Suprapubic skin (tissue), 4 donors: ENCODE measurements at places on chromosomes 6 and 20.

- H3K36me3 ChIP-seq, result no peaks in the 10 kb centered on the region
- no peak overlapping the region for H3K4me3 ChIP-seq
- no peaks in the 10 kb centered on the region for H3K27me3 ChIP-seq
- no peak for DNase-seq
These were observed 311.2 kb downstream of the NRN1 start for GRCh38 chr6:5695260-5696245.

DNA sequence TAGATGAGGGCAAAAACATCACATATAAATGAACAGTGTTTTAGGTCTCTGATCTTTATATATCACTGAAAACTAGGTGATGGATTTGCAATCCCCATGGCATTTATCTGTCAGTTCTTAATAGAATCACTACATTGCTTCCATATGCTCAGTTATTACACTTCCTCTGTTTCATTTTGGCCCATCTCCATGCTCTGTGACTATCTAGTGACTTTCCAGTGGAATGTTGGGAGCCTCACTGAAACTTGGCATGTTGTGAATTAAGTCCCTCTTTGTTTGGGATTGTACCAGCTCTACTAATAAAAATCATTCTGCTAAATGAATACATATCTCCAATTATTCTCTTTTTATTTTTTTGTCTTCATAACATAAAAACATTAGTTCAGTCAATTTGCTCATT, 226.1 kb upstream of the CEP162 start:
- no peak overlapping the region for H3K4me3 ChIP-seq
- no peak overlapping the region for H3K27ac ChIP-seq
- no peak for DNase-seq
- no peaks in the 10 kb centered on the region for H3K4me1 ChIP-seq
- H3K27me3 ChIP-seq, result no peaks in the 10 kb centered on the region

- H3K4me3 ChIP-seq, result no peak overlapping the region
- no peaks in the 10 kb centered on the region for H3K36me3 ChIP-seq
- no peak for DNase-seq
- no peaks in the 10 kb centered on the region for H3K4me1 ChIP-seq
- no peak overlapping the region for H3K27ac ChIP-seq
- no peaks in the 10 kb centered on the region for H3K27me3 ChIP-seq
These were observed 38.9 kb upstream of the ENPP1 start for GRCh38 chr6:131768964-131769363.

DNA sequence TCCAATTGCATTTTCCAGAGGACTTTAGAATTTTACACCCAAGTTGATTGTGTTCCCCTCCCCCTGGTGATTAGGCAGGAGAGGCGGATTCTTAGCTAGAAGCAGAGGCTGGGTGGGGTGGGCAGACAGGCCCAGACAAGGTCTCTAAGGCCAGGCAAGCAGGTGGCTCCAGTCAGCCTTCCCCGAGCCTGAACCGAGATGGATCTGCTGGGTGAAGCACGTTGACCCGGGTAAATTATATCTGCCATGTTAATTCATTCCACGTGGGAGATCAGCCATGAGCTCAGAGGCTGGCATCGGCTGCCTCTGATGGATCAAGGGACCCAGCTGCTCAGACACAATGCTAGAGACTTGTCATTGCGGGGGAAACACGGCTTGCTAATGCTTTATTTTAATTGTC, 159.5 kb upstream of the MAFB start:
- no peak for DNase-seq
- no peak overlapping the region for H3K27ac ChIP-seq
- no peak overlapping the region for H3K4me3 ChIP-seq
- H3K4me1 ChIP-seq, result peaks cover 7% of the 10 kb centered on the region
- H3K36me3 ChIP-seq, result no peaks in the 10 kb centered on the region

GRCh38 chr6:28207510-28208110, 17.5 kb upstream of the ZSCAN9 start:
- peak overlapping the region; percentile 37 for H3K4me3 ChIP-seq
- peaks cover 96% of the 10 kb centered on the region for H3K27me3 ChIP-seq
- peaks cover 24% of the 10 kb centered on the region for H3K4me1 ChIP-seq

DNA sequence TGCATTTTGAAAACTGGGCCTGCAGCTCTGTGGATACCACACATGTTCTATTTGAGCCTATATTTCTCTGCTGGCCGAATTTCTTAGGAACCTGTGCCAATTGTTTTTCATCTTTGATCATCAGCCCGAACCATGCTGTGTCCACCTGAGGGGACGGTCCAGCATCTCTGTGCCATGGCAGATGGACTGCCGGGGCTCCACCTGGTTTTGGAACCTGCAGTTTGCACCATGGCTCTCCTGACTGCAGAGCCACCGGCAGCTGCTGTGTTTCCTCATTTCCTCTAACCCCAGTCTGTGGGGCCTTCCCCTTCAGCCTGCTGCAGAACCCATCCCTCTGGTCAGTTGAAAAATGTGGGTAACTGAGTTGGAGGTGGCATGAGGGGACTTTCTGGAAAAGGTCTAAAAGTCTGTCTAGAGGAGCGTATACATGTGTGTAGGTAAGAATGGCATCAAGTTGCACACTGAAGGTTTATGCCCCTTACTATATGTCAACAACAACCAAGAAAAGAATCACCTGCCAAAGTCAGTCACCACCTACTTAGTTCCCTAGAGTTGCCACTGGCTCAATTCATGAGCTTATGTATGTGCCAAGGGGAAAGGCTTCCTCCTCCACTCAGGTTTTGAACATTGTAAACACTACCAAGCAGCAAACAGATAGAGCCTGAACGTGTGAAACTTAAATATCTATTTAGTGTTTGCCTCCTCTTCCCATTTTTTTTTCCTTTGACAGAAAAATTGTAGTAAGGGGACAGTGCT, 548.2 kb downstream of the PRKN start:
- DNase-seq, result no peak
- H3K36me3 ChIP-seq, result no peaks in the 10 kb centered on the region
- no peaks in the 10 kb centered on the region for H3K27me3 ChIP-seq
- no peak overlapping the region for H3K4me3 ChIP-seq
- no peaks in the 10 kb centered on the region for H3K4me1 ChIP-seq
- H3K27ac ChIP-seq, result no peak overlapping the region

DNA sequence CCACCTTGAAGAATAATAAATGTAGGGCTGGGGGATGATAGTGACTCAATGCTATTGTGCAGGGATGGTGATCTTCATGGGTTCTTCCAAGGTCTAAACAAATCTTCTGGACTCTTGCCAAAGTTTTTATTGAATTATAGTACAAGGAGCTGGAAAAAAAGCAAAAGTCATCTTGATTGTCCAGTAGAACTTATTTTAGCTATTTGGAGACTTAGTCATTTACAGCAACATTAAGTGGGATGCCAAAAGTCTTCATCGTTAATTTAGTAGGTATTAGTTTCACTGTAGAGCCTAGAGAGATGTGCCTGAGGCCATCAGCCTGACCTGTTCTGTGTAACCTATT, 212.9 kb upstream of the TBX18 start:
- H3K4me3 ChIP-seq, result no peak overlapping the region

DNA sequence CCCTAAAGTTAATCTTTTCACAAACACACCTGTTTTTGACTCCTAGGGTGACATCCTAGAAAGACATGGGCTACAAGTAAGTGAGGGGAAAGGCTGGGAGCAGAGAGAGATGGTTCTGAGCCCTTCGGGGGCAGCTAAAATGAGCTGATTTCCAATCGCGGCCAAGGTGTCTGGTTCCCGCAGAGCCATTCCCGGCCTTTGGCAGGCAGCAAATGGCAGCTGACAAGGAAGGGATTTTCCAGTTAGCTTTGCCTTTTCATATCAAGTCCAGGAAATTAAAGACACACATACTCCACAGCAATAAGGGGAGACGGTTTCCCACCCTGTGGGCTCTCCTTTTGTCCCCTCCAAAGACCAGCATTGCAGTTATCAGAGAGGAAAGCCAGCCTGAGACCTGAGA, 228.5 kb downstream of the ZMYND8 start:
- no peak overlapping the region for H3K4me3 ChIP-seq
- no peaks in the 10 kb centered on the region for H3K36me3 ChIP-seq
- no peak overlapping the region for H3K27ac ChIP-seq
- DNase-seq, result peak; percentile 14

GRCh38 chr6:14386263-14386662, 268.7 kb downstream of the CD83 start:
- H3K27me3 ChIP-seq, result no peaks in the 10 kb centered on the region
- no peak for DNase-seq
- H3K4me3 ChIP-seq, result no peak overlapping the region
- no peaks in the 10 kb centered on the region for H3K36me3 ChIP-seq
